ENCODE measurements at places on chromosomes 4 and X.

DNA sequence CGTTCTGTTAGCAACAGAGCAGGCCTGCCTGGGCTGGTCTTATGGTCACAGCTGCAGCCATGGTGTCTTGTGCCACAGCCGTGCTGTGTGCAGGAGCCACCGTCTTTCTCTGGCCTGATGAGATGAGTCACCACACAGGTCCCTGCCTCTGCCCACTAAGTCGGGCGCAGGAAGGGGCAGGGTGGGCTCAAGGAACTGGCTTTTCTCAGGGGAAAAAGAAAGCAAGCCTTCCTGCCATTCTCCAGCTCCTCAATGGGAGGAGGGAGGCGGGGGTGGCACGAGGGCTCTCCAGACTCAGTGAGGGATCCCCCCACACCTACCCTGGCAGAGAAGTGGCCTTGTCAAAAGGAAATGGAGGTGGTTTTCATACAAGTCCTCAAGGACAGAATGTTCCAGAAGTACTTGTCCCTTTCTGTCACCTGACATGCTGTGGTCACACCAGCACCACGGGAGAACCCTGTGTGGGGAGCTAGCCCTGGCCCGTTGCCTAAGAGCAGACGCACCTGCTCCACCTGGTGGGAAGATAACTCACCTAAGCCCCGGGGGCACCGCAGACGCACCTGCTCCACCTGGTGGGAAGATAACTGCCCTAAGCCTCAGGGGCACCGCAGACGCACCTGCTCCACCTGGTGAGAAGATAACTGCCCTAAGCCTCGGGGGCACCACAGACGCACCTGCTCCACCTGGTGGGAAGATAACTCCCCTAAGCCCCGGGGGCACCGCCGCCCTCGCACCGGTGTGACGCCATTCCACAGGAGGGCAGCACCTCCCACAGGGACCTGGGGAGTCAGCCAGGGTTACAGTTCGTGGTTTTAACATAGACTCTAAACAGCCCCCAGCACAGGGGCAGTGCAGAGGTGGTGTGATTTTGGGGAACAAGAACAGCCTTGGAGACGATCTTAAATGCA is 18.5 kb downstream of the UVSSA start:
- no peak for DNase-seq

- no peak for DNase-seq
Observed at GRCh38 chrX:108947205-108947604, 210.8 kb upstream of the IRS4 start.

DNA sequence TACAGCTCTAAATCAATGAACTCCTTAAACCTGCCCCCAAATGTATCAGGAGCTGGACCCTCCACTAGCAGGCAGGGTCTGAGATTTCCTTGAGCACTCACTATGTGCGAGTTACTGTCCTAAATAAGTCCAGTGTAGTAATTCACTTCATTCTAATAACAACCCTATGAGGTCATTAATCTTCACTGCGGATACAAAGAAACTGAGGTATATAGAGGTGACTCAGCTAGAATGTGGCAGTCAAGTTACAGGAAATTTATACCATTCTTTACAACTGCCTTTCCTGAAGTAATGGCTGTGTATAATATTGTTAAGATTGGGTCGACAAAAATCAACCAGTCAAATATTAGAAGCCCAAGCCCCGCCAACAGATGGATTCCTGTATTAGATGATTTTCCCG is 473.9 kb upstream of the FTHL17 start:
- no peak for DNase-seq

DNA sequence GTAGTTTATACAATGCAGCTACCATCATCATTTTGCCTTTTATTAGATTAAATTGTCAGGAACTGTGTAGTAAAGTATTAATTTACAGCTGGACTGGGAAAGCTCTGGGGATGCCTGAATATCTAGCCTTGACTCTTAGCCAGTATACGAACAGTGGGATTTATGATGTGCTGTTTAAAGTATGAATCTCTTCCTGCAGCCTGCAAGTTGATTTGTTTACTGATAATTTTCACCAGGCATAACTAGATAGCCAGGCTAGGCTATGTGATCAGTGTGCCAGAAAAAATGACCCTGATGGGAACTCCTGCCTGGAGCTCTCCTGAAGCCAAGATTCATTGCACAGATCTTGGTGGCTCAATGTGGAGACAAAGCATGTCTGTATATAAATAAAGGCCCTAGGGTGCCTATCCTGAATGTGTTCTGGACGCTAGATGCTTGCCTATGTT is 119.2 kb downstream of the SCLT1 start:
- no peak for DNase-seq

- no peak for DNase-seq
Observed at GRCh38 chrX:37603938-37604409, 32.5 kb downstream of the LANCL3 start.

DNA sequence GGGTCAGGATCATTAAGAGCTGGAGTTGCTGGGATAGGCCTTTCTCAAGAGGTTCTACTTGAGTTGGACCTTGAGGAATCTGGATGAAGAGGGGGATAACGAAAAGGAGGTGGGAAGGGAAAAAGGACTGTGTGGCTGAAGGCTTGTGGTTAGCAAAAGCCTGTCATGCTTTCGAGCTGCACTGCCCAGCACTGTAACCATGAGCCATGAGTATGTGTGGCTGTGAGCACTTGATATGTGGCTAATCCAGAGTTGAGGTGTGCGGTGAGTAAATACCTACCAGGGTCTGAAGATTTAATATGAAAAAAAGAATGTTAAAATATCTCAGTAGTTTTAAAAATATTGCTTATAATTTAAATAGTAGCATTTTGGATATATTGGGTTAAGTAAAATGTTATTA is 11.4 kb downstream of the TMEM165 start:
- no peak for DNase-seq

- no peak for DNase-seq
Observed at GRCh38 chrX:295136-295535, 14.0 kb downstream of the PLCXD1 start.

DNA sequence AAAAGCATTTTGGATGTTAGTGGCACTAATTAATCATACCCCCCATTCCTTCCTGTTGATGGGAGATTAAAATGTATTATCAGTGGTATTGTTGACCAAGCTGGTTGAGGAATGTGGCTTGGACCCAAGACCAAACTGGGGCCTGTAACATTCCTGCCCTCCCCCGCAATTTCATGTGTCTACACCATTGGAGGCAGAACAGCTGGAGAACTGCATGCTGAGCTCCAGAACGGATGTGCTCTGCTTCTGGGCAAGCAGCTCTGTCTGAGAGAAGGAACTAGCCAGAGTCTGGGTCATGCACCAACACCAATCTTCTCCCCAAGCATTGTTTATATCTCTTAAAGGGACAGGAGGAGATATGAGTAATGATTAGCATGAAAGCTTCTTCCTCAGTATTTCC is 185.5 kb downstream of the CEP135 start:
- no peak for DNase-seq

GRCh38 chrX:119734897-119735339 is 23.5 kb upstream of the SOWAHD start:
- DNase-seq: no peak

GRCh38 chrX:110418316-110419235 is 59.9 kb downstream of the RTL9 start:
- DNase-seq: no peak

DNA sequence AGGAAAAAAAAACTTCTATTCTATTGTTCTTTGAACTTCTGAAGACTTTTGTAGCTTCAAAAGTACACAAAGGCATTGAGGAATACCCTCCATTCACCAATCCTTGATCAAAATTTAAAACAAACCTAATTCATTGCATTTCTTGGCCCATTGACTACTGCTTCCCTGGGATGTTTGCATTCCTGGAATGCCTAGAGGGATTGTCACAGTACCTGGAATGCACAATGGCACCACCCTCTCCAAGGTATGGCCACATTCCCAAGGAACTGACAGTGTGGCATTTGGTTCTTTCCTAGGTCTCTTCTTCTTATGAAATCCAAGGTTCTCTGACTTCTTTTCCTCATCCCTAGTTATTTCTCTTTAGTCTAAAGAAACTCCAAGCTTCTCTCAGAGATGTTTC is 600.7 kb downstream of the CCSER1 start:
- no peak for DNase-seq

DNA sequence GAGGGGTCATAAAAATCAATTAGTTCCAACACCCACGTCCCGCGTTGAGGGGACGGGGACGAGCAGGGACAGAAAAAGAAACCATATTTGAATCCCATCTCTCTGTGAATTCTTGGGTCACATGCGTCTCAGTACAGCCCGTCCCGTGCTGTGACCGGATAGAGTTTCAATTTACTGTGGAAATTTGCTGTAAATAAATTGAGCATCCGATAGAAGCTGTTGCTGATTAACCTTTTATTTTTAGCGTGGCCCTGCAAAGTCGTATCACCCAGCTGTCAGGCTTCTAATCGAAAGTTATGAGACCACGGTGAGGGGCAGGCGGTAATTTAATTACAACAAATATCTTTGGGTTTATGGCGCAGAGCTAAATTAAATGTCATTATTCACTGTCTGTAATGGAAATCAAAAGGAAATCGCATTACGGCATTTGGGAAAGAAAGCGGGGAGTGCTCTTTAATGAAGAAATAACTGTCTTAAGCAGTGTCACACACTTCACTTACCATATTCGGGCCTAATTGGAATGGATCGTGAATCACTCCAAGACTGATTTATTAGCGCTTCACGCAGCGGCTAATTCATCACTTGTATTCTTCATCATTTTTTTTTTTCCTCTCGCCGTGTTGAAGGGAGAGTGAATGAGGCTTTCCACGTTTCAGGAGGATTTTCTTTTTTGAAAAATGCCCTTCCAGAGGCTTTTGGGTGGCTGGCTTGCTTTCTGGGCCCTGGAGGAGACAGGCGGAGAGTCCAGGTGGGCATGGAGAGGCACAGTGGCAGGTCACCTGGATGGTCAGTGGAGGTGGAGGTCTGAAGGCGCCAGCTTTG is 7.3 kb downstream of the SHOX start:
- no peak for DNase-seq

All from activated effector memory CD4-positive, alpha-beta T cell treated with anti-CD3 and anti-CD28 coated beads, Interleukin-2, amount 50 U/mL, for 16 hours (primary cell).